Skeletal muscle cell (primary cell): ENCODE measurements at places on chromosomes 2 and 18.

DNA sequence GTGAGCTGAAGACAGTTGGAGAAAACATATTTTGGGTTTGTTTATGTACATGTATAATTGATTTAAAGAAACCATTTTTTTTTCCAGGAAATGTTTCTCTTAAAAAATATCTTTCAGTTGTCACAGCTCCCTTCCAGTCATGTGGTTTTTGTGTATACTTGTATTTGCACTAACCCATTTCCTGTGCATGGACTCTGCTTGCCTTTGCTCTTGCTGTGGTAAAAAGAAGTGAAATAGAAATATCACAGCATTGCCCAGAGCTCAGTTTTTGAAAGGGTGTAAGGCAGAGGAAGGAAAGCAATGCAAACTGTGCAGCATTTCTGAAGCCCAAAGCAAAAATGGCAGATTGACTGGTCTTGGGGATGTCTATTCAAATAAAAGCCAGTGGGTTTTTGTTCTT lies 10.4 kb upstream of the DOCK10 start:
- DNase-seq, result no peak

DNA sequence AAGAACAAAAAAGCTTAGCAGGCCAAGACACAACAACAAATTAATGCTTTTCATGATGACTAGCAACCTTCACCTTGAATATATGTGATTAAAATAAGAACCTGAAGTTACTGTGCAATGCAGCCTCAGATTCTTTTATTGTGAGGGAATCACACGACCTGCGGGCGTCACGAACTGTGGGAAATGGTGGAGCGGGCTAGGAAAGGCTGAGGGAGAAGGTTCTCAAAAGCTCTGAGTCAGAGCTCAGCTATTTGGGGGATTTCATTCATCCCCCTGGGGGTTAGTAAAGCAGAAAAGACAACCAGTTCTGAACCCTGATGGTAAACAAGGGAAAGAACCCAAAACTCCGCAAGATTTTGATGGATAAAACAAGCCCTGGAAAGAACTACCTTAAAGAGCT lies 89.3 kb upstream of the NCKAP5 start:
- DNase-seq, result peak; percentile 65

DNA sequence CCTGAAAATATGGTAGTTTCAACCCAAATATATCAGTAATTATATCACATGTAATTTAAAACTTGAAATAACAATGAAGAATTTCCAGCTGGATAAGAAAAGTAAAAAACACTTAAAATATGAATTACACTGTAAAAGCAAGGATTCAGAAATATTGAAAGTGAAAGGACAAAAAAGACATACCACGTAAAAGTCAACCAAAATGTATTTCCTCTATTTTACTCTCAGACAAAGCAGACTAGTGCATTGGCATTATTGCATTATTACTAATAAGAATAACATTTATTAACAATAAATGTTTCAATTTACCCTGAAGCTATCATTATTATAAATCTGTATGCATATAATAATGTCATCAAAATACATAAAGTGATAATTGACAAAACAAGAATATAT lies 445.1 kb upstream of the TRIB2 start:
- no peak for DNase-seq

DNA sequence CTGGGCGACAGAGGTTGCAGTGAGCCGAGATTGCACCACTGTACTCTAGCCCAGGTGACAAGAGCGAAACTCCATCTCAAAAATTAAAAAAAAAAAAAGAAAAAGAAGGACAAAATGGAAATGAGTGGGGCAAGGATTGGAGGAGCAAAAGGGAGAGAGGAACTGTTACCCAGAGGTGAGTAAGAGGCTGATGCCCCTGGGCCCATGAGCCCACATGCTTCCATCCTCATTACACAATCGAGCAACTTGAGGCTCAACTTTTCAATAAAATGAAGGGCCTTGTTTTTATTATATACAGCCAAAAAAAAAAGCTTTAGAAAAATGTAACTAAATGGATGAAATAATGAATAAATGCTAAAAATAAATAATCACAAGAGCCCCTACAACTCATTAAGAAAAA lies 91.7 kb upstream of the YWHAQ start:
- DNase-seq, result no peak

- DNase-seq, result no peak
Measured at GRCh38 chr2:84906108-84906899, 848 bp downstream of the TMSB10 start.

DNA sequence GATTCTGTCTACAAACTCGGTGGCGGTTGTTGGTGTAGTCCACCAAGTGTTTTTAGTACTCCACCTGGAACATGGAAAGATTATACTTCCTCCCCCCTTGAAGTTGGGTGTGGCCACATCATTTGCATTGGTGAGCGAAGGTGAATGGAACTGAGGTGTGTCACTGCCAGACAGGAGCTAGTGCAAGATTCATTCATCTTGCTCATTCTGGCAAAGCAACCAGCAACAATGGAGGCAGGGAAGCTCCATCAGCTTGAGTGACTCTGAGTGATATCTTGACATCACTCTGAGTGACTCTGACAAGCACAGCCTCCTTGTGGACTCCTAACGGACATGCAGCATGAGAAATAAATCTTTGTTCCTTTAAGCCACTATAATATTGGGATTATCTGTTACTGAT lies 54.7 kb upstream of the SLC1A4 start:
- DNase-seq, result no peak

- no peak for DNase-seq
Measured at GRCh38 chr2:240780023-240780700, 39.9 kb downstream of the KIF1A start.

GRCh38 chr18:40019797-40020392 lies 1935.1 kb upstream of the PIK3C3 start:
- DNase-seq, result no peak

- DNase-seq, result no peak
Measured at GRCh38 chr18:59400407-59400806, 41.3 kb upstream of the LMAN1 start.

- DNase-seq, result no peak
Measured at GRCh38 chr18:3016585-3017297, 3.8 kb upstream of the LPIN2 start.

GRCh38 chr2:94987074-94988020 lies 38.2 kb upstream of the MAL start:
- DNase-seq, result no peak

DNA sequence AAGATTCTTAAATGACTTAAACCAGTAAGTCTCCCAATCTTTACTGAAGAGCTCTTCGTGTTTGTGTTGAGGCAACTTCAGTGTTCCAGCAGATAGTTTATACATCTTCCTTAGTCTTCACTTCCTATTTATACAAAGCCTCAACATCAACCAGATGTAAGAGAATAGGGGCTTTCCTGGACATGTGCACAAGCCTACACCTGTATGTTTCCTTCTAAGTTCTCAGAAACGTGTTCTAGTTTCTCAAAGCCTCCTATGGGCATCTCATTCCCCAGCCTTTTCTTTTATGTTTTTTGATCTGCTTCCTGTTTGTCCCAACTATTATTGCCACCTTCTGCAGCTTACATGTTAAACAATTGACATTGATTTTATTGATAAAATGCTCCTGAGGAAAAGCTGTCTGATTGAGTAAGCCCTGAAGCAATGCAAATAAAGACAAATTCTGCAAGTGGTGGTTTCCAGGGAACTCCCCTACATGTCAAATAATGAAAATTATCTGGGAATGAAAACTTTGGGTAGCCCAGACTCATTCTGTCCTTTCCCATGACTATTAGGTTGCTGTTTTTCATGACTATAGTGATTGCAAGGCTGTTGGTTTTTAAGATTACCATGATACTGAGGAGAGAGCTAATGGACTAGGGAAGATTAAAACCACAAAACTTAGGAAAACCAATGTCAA lies 663.3 kb upstream of the ACVR2A start:
- no peak for DNase-seq

DNA sequence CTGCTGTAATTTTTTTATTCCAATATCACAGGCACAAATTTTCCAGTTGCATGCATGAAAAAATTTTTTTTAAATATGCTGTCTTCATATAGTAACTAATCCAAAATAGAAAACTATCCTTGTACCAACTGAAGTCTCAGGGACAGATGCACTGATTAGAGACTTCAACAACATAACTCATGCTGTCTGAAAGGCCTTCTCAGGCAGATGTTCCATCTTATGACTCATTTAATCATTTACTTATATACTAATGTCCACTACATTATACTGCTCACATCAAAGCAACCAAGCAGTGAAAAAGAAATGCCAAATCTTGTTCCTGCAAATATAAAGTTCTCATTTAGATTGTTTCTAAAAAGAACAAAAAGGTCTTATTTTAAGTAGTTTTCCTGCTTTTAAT lies 53.1 kb downstream of the OLA1 start:
- no peak for DNase-seq

DNA sequence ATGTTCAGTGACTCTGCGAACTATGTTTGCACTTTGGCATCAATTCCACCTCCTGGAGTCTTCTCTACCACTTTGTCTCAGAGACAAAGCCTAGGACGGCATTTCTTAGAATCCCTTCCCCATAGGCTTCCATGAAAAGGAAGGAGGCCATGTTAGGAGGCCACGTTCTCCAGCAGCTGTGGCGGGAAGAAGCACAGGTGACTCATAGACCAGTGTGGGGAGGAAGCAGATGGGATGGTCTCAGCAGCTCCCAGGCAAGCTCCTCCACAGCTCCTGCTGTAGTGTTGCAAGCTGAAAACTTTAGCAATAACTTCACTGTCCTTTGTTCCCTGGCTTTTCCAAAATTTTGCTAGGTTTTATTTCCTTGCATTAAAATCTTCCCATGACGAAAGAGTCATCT lies 781.3 kb upstream of the ID2 start:
- DNase-seq, result no peak

- DNase-seq, result no peak
Measured at GRCh38 chr2:149815941-149816340, 228.4 kb upstream of the MMADHC start.

GRCh38 chr2:161650116-161651015 lies 26.1 kb downstream of the SLC4A10 start:
- DNase-seq, result no peak

DNA sequence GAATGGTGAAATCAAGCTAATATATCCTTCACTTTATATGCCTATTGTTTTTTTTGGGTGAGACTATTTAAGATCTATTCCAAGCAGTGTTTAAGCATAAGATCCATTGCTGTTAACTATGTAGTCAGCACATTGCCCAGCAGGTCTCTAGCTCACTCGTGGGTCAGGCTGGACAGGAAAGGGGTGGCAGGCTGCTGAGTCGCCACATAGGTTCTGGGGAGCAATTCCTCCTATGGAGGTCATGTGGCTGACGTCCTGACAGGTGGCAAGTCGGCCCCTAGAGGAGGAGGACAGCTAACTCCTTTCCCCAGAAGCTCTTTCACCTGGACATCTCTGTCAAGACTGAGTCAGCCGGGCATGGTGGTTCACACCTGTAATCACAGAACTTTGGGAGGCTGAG lies 13.9 kb upstream of the RAB31 start:
- DNase-seq, result no peak

GRCh38 chr18:61833387-61833786 lies 59.4 kb downstream of the RNF152 start:
- no peak for DNase-seq

DNA sequence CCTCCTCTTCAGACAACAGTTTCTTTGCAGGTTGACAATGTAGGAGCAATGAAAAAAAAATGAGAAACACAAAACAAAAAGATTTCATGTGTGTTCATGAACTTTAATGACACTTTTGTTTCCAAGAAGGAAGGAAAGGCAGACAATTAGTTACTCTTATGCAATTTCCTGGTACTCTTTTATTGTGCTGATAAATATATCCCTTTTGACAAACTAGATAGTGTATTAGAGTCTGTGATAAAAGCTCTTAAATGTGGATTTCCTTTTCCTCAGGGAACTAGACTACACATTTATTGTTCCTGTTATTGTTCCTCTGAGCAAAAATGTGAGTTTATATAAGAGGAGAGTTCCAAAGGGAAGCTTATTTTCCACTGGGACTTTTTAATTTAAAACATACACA lies 188.7 kb upstream of the NRXN1 start:
- DNase-seq, result no peak

- DNase-seq, result no peak
Measured at GRCh38 chr2:42590176-42590575, 21.7 kb downstream of the MTA3 start.

DNA sequence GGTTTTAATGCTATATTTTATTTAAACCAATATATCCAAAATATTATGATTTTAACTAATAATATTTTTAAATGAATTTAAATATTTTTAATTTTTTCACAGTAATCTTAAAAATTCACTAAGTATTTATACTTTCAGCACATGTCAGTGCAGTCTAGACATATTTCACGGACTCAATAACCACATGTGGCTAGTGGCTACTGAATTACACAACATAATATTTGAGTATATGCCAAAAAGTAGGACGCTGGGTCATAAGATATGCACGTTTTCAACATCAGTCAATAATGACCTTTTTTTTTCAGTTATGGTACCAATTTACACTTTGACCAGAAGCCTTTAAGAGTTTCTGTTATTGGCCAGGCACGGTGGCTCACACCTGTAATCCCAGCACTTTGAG lies 117.7 kb downstream of the GFPT1 start:
- DNase-seq, result no peak

GRCh38 chr2:20186078-20186854 lies 38.7 kb downstream of the SDC1 start:
- DNase-seq, result no peak

DNA sequence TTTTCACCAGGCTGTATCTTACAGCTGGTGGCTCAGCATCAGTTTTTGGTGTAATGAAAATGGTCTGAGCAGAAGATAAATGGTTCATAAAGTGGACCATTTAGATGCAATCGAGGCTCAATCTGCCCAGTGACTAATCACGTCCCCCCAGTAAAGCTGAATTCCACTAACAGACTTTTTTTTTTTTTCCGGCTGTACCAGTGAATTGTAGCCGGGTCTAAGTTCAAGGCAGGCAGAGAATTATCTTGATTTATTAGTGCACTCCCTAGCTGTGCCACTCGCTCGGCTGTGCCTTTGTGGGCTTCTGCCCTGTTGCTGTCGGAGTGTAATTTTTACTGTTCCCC lies 215.1 kb upstream of the POU3F3 start:
- no peak for DNase-seq

DNA sequence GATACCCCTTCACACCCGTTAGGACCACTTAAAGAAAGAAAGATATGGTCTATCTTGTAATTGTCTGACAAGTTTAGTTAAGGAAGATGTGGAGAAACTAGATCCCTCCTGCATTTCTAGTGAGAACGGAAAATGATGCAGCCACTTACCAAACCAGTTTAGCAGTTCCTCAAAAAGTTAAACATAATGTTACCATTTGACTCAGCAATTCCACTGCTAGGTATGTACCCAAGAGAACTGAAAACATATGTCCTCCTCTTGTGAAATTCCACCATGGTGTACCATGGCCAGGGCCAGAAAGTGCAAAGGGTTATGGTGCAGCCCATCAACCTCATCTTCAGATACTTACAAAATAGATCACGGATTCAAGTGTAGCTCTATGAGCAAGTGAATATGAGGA lies 79.0 kb upstream of the ID2 start:
- DNase-seq, result no peak

DNA sequence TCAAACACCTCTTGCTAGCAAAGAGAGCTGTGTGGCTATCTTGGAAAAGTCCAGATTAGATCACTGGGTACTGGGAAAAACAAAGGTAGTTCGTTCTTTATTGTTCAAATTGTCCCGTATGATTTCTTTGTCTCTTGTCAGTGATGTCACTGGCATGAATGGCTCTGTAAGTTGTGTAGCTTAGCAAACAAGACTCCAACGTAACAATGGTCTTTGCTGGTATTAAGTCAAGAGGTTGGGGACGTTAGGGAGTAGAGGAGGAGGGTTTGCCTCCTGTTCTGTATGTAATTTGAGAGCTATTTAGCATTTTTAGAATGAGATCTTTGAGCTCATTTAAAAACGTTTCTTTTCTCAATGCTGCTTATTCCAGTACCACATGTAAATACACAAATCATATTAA lies 216.5 kb upstream of the SP5 start:
- DNase-seq, result no peak
